ENCODE measurements at places on chromosomes 4 and X. TPM values are rescaled to one million over a fixed set of nuclear protein-coding genes. Genes with fewer than 3 reads are reported as not detected.

DNA sequence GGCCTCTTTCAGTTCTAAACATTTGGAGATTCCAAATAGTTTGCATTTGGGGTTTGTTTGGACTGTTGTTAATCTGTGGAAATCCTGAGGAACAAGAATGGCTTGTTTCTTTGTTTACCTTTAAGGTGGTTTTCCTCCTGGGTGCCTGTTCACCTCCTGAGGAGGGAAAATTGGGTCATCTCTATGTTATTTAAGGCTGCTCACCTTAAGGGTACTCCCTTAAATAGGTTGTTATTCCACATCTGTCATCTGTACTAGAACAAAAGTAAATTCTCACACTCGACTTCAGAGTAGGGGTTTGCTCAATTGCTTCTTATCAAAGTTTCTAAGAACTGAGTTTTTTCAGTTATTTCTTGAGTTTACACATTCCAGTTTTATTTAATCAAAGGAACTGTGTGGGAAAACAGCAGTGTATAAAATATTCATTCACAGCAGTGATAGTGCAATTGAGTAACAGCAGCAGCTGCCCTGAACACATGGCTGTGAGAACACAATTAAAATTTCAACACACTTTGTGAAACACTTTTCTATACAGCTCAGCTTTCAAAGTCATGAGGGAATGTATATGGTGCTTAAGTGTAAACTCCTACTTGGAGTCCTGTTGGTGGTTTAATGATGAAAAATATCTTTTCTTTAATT is 238.5 kb upstream of the PGRMC2 start:
- H3K27me3 ChIP-seq = no peaks in the 10 kb centered on the region
- H3K27ac ChIP-seq = peak overlapping the region; percentile 87
- DNase-seq = no peak
- H3K4me3 ChIP-seq = no peak overlapping the region

GRCh38 chr4:121574618-121575017 is 122.2 kb downstream of the ANXA5 start:
- H3K36me3 ChIP-seq = no peaks in the 10 kb centered on the region
- no peak for DNase-seq
- no peak overlapping the region for H3K27ac ChIP-seq
- no peaks in the 10 kb centered on the region for H3K4me1 ChIP-seq

DNA sequence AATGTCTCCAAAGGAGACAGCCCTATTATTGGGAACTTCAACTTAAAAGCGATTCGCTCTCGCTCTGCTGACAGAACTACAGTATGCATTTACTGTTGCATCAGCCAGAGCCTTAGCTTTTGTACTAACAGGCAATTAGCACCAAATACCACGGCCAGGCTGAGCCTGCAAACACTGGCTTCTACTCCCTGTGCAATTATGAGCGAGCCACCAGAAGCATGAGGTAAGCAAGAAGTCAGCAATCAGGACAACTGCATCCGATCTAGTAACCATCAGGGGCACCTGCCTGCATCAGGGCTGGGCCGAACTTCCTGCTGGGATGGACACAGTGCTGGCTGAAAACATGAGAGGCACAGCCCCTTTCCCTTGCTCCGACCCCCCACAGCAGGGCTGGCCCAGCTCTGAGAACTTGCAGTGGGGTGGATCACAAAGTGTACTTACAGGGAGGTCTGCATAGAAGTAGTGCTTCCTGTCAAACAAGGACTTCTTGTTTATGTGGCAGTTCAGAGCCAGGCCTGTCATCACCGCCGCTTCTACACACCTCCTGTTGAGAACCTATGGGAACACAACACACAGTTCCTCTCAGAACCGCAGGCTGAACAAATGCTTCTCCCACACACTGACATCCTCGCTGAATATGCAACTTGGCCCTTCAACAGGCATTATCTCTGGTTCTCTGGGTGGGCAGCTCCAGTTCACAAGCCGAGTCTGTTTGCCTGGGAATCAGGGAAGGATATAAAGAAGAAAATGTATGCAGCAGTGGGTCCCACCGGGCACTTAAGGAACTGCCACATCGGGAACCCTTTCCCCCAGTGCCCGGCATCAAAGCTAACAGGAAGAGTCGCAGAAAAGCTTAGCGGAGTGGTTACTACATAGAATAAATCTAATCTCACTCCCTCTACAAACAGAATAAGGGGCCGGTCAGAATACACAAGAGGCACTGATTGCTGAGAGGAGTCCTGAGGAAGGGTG is 41.5 kb downstream of the GATB start:
- H3K4me3 ChIP-seq = no peak overlapping the region
- H3K36me3 ChIP-seq = no peaks in the 10 kb centered on the region
- H3K27ac ChIP-seq = no peak overlapping the region
- DNase-seq = no peak

DNA sequence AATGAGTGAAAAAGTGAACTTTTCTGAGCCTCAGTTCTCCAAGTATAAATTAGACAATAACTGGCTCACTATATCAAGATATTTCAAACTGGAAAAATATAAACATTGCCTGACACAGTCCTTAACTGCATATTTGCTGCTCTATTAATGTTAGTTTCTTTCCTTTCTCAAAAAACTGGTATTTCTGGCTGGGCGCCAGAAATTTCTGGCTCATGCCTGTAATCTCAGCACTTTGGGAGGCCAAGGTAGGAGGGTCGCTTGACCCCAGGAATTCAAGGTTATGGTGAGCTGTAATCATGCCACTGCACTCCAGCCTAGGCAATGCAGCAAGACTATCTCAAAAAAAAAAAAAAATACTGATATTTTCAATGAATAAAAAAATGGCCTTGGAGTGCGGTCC is 227.0 kb downstream of the MAGEB17 start:
- DNase-seq = no peak
- H3K4me1 ChIP-seq = no peaks in the 10 kb centered on the region

HPGD gene
- total RNA-seq = 9.7 TPM
